ENCODE measurements at places on chromosomes 2 and 18.

DNA sequence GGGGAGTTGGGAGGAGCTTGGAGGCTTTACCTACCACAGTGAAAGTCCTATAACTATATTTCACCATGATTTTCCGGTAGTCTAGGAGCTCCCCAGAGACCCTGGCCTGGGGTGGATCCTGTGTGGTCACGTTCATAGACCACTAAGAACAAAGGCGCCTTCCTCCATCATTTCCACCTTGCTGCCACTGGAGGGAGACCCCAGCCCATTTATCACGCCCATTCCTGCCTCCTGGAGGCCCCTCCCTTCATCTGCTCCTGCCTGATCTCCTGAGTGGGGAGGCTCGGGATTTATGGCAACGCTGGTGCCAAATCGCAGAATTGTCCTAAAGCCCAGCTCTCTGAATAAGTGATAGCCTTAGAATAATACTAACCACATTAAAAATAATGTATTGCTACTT lies 507.6 kb upstream of the SPHKAP start:
- no peak for DNase-seq

GRCh38 chr2:43737855-43738254 lies 36.0 kb upstream of the DYNC2LI1 start:
- DNase-seq, result no peak

DNA sequence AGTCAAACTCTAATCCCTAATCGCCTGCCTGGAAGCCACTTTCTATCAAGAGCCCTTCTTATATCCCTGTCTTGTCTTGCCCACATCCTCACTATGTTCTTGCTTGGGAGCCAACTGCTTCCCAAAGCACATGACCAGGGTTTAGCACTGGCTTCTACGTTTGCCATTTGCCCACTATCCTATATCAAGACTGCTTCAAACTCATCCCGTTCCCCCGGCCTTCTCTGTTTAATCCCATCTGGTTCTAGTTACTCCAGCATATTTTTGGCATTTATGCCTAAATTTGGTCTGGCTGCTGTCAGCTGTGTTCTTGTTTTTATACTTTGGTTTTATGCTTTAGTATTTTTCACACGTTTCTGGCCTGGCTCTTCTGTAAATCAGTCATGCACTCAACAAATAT lies 40.2 kb downstream of the POLR1A start:
- DNase-seq, result no peak

- no peak for DNase-seq
These were observed 35.4 kb downstream of the FASTKD2 start for GRCh38 chr2:206800506-206801417.

- DNase-seq, result no peak
These were observed 423 bp upstream of the TTC27 start for GRCh38 chr2:32627441-32627813.

GRCh38 chr2:64989982-64990614 lies 899 bp downstream of the SLC1A4 start:
- DNase-seq, result no peak

GRCh38 chr18:47260120-47260923 lies 8.9 kb upstream of the SKOR2 start:
- no peak for DNase-seq

GRCh38 chr2:171309455-171310286 lies 124.1 kb downstream of the METTL8 start:
- no peak for DNase-seq

DNA sequence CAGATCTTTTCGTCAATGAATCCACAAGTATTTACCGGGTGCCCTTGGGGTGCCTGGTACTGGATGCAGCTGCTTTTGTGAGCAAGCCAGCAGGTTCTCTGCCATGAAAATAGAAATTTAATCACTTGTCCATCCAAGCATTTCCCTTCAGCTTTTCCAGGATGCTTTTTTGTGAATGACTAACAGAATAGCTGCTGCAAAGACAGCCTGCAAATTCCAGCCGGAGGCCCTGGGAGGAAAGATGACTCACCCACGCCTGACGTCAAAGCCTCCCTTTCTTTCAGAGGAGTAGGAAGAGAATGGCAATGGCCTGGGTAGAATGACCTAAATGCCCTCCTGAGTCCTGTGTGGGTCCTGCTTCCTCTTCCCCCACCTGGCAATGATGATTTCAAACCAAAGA lies 111.9 kb downstream of the AP1S3 start:
- no peak for DNase-seq

DNA sequence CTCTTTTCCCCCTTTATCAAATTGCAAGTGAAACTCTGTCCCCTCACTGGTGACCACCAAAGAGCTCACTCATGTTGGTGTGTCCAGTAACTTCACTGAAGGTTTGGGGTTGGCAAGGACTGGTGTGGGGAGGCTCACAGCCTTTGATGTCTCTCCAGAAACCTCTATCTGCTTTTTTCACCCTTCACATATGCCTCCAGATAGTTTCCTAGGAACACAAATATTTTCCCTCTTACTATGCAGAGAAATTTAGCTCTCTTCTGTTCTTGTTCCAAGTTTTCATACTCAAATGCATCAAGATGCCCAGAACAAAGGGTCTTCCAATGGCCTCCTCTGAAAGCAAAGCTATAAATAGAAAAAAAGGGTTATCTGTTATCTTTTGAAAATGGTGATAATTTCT lies 20.7 kb downstream of the DTNA start:
- no peak for DNase-seq

GRCh38 chr2:172480301-172481218 lies 53.2 kb downstream of the ITGA6 start:
- no peak for DNase-seq

GRCh38 chr2:8653485-8653884 lies 28.4 kb upstream of the ID2 start:
- no peak for DNase-seq

DNA sequence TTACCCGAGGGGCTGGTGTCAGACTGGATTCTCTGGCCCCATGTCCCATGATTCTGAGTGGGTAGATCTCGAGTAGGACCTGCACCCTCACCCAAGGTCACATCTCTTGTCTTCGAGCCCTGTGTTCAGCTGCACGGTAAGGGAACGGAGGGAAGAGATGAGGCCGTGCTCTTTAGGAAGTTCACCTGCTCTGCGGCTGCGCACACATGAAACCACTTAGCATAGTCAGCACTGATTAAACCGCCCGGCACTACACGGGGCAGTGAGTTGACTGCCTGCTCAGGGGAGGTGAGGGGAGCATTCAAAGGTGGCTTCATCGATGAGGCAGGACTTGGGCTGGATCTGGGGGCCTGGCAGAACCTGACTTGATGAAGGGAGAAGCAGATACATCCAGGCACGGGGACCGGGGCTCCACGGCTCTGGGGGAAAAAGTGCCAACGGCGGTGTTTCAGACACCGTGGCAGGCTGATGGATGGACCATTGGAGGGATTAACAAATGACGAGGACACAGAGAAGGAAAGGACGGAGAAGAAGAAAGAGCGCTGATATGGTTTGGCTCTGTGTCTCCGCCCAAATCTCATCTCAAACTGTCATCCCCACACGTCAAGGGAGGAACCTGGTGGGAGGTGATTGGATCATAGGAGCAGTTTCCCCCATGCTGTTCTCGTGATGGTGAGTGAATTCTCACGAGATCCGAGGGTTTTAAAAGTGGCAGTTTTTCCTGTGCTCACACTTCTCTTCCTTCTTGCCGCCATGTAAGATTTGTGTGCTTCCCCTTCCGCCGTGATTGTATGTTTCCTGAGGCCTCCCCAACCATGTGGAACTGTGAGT lies 248.6 kb downstream of the CYP26B1 start:
- DNase-seq, result no peak

DNA sequence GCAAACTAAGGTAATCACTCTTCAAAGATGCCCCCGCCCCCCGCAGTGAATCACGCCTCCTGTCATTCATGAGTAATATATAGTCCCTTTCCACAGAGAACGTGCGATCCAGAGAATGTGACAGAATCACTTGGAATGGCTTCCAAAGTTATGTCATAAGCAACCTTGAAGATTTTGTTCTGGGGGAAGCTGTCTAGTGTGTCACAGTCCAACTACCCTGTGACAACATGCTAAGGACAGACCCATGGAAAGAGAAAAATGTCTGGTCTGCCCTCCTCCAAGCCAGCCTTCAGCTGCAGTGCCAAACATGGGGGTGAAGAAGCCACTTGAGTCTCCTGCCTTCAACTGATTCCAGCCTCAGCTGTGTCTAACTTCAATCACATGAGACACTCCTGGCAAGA lies 259.1 kb downstream of the SS18 start:
- DNase-seq, result no peak

- no peak for DNase-seq
These were observed 177.3 kb downstream of the TMEM247 start for GRCh38 chr2:46656640-46657039.

GRCh38 chr2:187916799-187917198 lies 362.6 kb upstream of the TFPI start:
- no peak for DNase-seq

DNA sequence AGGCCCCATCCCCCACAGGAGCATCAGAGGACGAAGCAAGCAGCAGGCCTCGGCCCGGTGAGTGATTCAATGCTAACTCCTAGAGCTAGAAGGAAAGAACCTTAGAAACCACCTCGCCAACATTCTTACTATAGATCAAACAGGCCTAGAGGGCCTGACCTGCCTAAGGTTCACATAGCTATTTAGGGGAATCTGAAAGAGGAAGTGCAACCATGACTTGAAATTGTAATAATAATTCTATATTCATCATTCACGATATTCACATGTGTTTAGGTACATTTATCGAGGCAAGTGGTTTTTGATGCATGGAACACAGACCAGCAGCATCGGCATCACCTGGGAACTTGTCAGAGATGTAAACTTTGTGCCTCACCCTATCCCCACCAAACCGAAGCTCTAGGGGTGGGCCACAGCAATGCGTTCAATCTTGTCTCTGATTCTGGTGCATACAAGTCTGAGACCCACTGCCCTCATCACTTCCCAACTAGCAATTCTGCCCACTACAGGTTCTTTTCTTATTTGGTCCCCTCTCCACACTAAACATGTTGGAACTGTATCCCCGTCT lies 78.0 kb upstream of the DNMT3A start:
- no peak for DNase-seq

DNA sequence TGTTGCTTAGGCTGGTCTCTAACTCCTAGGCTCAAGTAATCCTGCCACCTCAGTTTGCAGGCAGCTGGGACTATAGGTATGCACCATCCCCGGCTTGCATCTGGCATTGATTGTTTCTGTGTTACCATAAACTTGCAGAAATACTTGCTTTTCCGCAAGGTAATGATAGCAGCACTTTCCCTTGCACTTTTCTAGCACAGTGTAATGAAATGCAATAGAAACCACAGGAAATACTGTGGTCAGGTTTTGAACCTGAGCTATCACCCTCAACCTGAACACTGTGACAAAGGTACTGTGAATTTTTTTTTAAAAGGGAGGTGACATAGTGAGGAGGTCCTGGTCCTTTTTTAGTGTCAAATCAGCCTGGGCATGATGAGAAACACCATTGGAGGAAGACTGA lies 38.3 kb downstream of the DHRS9 start:
- DNase-seq, result no peak

DNA sequence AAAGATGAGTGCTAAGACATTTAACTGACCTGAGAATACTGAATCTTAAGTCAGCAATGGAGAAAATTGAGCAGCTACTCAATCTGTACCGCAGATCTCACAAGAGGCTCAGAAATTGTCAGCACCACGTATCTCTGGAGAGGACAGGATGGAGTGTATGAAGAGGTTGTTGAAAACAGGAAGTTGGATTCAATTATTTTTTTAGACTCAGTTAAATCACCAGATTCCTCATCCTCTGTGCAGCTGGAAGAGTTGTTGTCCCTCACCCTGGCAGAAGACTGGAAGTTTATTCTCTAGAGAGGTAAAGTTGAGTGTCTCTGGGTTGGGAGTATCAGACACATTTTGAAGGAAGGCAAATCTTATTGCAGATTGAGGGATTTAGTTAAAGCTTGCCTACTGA lies 114.9 kb upstream of the NT5C1B start:
- no peak for DNase-seq

DNA sequence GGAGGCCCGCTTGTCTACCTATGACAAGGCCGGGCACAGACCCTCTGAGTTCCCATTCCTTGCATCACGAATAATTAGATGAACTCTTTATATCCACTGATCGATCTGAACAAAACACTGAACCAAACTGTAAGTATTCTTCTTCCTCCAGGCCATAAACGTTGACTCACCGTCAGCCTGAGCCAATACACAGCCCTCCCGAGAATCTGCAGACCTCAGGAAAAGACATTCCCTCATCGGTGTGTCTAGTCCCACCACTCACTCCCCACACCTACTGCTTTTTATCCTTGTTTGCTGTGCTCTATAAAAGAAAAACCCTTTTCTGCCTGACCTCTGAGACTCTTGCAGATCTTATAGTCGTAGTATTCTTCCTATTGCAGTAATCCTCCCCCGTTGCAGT lies 41.0 kb downstream of the TMEM87B start:
- no peak for DNase-seq

- no peak for DNase-seq
These were observed 340.3 kb downstream of the CYRIA start for GRCh38 chr2:16325016-16325975.

GRCh38 chr18:48800876-48801727 lies 149.7 kb downstream of the SMAD7 start:
- no peak for DNase-seq

DNA sequence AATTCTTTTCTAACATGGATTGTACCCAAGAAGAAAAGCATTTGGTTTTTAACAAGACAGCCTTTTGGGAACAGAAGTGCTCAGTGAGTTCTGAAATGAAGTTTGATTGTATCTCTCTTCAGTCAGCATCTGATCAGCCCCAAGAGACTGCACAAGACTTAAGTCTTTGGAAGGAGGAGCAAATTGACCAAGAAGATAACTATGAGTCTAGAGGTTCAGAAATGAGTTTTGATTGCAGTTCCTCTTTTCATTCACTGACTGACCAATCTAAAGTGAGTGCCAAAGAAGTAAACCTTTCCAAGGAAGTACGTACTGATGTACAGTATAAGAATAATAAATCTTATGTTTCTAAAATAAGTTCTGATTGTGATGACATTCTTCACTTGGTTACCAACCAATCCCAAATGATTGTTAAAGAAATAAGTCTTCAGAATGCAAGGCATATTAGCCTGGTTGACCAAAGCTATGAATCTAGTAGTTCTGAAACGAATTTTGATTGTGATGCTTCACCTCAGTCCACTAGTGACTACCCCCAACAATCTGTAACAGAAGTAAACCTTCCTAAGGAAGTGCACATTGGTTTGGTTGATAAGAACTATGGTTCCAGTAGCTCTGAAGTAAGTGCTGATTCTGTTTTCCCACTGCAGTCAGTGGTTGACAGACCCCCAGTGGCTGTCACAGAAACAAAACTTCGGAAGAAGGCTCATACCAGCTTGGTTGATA lies 31.2 kb downstream of the ZDBF2 start:
- DNase-seq, result no peak

DNA sequence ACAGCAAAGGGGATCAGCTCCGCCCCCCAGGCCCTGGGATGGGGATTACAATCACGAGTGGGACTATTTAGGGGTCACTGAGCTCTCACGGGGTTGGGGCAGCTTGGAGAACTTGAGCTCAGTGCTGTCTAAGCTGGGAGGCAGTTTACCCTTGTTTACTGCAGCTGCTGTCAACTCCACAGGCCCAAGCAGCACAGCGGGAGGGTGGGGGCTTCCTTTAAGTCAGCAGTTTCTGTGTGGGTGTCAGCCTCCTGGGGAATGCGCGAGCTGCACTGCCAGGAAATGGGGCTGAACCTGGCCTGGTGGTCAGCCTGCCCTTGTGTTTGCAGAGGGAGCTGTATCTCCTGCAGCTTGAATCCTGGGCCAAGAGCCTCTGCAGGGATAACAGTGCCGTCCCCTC lies 29.8 kb downstream of the TOGARAM2 start:
- DNase-seq, result no peak

All from activated CD8-positive, alpha-beta memory T cell treated with anti-CD3 and anti-CD28 coated beads for 4 hours (primary cell).